ENCODE measurements at places on chromosomes 16 and 17.

GRCh38 chr16:83517398-83517797, 290.4 kb upstream of the HSBP1 start:
- no peak for DNase-seq

DNA sequence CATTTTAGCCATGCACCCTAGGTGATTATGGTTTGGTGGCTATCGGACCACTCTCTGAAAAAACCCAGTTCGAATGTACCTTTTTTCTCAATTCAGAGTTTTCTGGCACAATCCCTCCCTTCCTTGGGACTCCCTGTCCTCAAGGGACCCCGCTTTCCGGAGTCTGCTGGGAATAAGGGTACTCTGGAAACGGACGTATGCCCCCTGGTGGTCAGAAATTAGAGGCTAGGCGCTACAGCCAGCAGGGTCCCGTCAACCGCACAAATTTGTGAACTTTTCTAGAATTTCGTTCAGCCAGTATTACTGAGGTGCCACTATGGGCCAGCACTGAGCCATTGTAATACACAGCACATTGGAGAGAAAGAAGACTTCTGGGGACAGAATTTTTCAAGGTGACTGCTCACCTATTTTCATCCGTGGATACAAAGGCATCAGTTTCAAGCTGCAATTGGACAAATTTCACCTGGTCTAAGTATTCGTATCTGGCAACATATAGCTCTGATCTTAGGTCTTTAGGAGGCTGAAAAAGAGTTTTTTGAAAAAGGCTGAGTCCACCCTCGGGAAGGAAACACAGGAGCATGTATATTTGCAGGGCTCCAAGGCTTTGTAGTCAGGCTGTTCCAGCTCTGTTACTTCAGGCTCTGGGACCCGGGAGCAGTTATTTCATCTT, 27.1 kb upstream of the CRYBA1 start:
- peak; percentile 75 for DNase-seq

- DNase-seq = no peak
Measured at GRCh38 chr17:64110379-64111152, 19.4 kb downstream of the ERN1 start.

GRCh38 chr16:88014252-88014781, 63.1 kb downstream of the BANP start:
- peak; percentile 30 for DNase-seq

- no peak for DNase-seq
Measured at GRCh38 chr16:26688105-26688504, 378.6 kb upstream of the C16orf82 start.

DNA sequence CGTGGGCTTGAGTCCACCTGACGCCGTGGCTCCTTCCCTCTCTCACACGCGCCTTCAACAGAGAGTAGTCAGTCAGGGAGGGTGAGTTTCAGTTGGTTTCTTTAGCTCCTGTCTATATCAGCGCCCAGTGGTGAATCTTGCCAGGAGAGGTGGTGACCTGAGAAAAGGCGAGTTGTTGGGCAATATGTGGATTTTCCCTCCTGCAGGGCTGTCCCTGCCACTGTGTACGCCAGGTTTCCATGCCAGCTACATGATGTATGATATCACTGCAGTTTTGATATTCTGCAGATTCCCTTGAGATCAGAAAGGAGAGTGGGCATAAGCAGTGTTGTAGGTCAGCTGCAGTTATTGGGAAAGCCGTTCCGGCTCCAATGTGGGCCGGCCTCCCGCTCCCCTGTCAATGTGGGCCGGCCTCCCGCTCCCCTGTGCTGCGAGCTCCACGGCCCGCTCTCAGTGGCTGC, 31.4 kb downstream of the BANP start:
- DNase-seq = no peak

GRCh38 chr17:45320931-45321461, 4.2 kb upstream of the MAP3K14 start:
- peak; percentile 96 for DNase-seq

DNA sequence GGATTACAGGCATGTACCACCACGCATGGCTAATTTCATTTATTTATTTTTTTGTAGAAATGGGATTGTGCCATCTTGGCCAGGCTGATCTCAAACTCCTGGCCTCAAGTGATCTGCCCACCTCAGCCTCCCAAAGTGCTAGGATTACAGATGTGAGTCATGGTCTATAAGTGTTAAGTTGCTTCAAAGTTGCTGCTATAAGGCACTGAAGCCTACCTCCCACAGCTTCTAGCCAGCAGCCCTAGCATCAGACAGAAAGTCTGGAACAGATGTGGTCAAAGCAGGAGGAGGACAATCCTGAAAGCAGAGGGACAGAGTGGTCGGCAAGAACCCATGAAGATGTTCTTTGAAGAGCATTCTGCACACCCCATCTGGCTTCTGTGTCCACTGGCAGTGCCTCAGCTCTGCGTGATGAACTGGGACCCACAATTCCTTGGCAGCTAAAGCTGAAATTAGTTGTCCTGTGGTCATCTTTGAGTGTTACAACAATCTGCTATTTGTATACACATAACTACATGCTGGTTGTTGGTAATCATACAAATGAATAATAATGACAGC, 11.2 kb downstream of the MAP3K14 start:
- peak; percentile 88 for DNase-seq

DNA sequence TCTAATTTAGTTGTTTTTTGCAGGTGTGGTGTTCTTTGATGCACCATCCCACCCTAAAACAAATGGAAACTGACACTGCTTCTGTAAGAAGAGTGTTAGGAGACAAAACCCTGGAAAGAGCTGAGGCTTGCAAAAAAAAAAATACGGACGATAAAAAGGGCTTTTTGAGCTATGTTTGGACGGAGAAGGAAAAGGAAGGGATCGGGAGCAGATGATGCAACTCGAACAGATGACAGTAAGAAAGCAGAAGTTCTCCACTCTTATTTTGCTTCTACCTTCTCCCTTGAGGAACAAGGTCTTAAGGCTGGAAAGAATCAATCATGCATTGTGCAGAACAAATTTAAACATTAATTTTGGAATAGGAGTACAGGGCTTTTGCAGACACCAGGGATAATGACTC, 136.7 kb downstream of the MAF start:
- DNase-seq = no peak

DNA sequence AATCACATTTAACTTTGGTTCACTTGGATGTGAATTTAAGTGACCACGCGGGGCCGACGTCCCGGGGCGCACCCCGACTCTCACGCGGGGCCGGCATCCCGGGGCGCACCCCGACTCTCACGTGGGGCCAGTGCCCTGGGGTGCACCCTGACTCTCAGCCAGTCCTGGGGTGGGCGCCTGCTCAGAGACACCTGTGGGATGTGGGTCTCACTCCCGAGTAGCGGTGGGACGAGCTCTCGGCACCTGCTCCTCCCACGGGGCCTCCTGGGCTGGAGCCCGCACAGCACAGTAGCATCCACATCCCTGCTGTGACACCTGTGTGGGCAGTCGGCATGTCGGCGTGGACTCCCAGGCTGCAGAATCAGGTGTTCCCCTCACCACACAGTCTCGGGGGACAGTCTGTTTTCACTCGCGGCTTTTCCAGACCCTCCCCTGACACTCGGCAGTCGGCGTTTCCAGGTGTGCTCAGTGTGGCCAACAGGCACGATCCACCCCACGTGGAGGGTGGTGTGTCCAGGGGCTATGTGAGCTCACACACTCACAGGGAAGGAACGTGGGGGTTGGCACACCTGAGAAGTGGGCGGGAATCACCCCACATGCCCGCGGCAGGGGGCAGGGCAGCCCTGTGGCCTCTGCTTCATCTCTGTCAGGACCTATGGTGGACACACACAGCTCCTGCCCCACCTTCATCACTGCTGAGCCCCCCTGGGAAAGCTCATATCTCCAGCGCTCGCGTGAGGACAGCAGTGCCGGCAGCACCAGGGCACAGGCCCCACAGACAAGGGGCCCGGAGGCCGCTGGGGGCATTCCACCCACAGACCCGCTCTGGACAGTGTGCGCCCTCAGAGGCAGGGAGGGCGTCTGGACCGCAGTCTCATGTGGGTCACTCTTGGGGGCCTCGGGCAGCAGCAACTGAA, 51.8 kb downstream of the LMF1 start:
- DNase-seq = no peak

DNA sequence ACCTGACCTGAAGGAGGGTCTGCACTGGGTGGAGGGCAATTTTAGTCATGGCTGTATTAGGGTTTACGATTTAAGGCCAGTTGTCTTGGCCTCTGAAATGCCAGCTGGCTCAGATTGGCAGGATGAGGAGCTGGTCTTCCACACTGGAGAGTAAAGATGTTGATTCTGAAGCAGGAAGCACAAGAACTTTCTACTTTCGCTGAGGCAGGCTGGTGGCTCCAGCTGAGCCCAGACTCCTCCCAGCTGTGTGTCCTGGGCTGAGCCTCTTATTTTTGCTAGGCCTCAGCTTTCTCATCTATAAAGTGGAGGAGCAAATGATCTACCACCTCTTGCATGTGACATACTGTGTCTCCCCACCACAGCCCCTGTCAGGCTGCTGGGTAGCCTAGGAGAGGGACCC, 74.4 kb downstream of the MRM1 start:
- no peak for DNase-seq

DNA sequence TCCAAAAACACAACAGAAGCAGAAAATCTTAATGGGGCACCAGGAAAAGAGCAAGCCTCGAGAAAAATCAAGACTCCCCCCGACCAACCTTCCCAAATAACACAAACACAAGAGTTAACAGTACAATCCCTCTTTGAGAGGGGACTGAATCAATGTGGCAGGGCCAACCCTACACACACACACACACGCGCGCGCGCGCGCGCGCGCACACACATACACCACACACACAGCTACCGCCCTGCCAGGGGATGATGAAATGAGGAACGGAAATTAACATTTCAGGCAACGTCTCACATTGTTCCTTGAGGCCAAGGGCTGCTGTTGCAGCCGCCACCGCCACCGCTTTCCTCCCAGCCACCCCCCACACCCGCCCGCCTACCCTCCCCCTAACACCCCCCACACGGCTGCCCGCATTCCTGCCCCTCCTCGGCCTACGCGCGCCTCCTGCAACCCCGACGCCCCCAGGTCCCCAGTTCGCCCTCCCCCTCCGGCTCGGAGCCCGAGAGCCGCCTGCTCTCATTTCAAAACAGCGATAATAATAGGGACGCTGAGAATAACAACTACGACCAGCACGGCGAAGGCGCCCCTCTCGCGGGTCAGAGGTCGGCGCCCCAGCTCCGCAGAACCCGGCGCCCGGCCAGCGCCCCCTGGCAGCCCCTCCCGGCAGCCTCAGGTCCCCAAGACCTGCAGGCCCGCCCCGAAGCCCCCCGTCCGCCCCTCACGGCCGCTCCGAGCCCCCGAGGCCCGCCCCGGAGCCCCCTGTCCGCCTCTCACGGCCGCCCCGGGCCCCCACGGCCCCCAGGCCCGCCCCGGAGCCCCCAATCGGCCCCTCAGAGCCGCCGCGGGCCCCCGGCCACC, 1.1 kb downstream of the ANKRD11 start:
- DNase-seq = peak; percentile 92

GRCh38 chr16:84421081-84421937, 53.0 kb downstream of the ATP2C2 start:
- DNase-seq = no peak

- no peak for DNase-seq
Measured at GRCh38 chr17:79843474-79843815, 4.2 kb upstream of the CBX4 start.

- DNase-seq = no peak
Measured at GRCh38 chr16:89357055-89357816, 133.1 kb downstream of the ANKRD11 start.

- no peak for DNase-seq
Measured at GRCh38 chr16:57569306-57569946, 27.0 kb downstream of the ADGRG5 start.

GRCh38 chr17:1212946-1213345, 33.2 kb upstream of the ABR start:
- no peak for DNase-seq

- no peak for DNase-seq
Measured at GRCh38 chr16:5738586-5738985, 641.0 kb upstream of the EEF2KMT start.

DNA sequence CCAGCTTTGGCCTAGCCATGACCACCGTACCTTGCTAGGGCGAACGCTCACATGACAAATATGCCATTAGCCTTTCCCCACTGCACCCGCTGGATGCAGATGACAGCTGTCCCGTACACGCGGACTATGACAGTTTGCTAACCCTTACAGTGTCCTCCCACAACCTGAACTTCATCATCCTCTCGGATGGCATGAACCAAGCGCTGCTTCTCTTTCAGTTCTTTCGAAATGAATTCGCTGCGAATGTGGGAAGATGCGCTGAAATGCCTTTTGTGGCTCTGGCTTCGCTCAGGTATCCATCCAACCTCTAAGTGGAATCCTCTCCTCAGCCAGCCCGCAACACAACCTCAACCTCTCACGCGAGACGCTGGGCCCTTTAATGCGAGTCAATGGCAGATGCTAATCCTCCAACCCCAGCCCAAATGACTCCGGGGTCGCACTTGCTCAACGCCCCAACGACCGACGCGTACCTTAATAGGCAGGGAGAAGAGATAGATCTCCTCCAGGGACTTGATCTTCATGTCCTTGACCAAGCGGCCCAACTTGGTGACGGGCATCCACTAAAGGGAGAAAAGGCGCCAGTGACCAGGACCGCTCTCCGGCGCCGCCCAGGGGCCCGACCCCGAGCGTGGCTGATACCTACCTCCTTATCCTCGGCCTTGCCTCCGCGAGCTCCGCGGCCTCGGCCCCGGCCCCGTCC, 670 bp downstream of the RPS2 start:
- peak; percentile 17 for DNase-seq

DNA sequence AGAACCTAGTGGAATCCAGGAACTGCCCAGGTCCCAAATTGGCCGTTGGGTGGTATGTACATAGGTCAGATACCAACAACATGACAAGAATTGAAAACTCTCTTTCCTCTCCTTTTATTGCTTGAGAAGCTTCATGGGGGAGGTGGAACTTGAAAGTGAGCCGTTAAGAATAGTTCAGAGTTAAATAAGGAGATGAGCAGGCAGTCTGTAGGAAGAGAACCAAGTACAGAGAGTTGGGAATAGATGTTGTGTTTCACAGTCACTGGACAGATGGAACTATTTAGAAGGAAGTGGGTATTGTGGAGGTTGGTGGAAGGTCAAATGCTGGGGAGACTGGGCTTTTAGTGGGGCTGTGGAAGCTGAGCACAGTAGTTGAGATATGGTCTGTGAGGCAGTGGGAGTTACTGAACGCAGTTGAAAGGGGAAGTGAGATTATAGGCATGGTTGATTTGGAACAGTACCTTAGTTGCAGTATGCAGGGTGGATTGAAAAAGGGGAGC, 26.4 kb downstream of the ARHGAP44 start:
- no peak for DNase-seq

Data from HCEC 1CT (cell line).